ENCODE measurements at places on chromosomes 16 and 17.

GRCh38 chr16:707062-707538 lies 1.5 kb upstream of the FBXL16 start:
- DNase-seq, result no peak

DNA sequence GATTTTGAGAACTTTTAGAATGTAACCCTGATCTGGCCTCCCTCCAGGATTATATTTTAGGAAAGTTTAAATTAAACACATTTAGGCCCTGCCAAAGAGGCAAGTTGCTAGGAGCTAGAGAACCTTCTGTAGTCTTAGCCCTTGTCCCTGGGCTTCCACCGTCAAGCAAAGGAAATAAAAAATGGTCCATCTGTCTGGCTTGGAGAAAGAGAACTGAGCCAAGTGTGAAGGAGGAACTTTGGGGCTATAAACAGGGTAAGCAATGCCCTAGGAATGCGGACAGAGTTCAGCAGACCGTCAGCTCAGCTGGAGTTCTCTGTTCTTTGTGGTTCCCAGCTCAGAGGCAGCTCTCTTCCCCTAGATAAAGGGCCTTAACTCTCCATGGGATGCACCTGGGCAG lies 29.6 kb downstream of the RCVRN start:
- DNase-seq, result no peak

GRCh38 chr17:15171167-15172047 lies 93.7 kb downstream of the PMP22 start:
- peak; percentile 66 for DNase-seq

GRCh38 chr17:39527220-39527813 lies 66.0 kb downstream of the CDK12 start:
- DNase-seq, result no peak

- DNase-seq, result no peak
Measured at GRCh38 chr16:29814592-29814991, 1.4 kb upstream of the PAGR1 start.

GRCh38 chr17:69058165-69058564 lies 2.6 kb downstream of the ABCA9 start:
- no peak for DNase-seq

DNA sequence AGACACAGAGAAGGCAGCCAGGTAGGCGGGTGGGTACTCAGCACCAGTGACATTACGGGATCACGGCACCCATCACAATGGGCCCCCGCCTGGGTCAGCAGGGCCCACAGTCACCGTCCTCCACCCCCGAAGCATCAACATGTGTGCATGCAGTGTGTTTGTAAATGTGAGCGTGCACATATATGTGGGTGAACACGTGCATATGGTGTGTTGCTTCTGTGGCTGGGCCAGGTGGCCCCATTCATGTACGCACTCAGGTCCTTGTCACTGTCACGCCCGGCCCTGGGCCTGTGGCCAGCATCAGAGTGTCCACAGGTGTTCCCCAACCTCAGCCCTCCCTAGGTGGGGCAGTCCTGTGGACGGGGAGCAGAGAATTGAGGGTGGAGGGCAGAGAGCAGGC lies 37.1 kb downstream of the TNFRSF13B start:
- DNase-seq, result peak; percentile 15

DNA sequence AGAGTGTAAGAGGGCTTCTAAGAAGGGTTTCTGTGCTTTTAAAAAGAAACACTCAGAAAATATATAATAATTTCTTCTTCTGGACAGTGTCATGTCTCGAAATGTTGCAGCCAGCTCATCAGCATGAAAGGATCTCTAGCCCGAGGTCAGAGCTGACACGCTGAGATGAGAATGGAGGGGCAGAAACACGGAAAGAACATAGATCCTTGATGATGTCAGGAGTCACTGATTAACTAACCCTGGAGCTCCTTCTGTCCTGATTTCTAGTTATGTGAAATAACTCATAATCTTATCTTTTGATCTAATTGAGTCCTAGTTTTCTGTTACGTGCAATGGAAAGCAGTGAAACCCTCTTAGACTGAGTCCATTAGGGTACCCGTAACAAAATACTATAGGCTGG lies 10.3 kb upstream of the TOX3 start:
- no peak for DNase-seq

- no peak for DNase-seq
Measured at GRCh38 chr17:62163847-62164246, 98.8 kb upstream of the MED13 start.

- DNase-seq, result no peak
Measured at GRCh38 chr16:82758904-82759303, 132.1 kb downstream of the CDH13 start.

DNA sequence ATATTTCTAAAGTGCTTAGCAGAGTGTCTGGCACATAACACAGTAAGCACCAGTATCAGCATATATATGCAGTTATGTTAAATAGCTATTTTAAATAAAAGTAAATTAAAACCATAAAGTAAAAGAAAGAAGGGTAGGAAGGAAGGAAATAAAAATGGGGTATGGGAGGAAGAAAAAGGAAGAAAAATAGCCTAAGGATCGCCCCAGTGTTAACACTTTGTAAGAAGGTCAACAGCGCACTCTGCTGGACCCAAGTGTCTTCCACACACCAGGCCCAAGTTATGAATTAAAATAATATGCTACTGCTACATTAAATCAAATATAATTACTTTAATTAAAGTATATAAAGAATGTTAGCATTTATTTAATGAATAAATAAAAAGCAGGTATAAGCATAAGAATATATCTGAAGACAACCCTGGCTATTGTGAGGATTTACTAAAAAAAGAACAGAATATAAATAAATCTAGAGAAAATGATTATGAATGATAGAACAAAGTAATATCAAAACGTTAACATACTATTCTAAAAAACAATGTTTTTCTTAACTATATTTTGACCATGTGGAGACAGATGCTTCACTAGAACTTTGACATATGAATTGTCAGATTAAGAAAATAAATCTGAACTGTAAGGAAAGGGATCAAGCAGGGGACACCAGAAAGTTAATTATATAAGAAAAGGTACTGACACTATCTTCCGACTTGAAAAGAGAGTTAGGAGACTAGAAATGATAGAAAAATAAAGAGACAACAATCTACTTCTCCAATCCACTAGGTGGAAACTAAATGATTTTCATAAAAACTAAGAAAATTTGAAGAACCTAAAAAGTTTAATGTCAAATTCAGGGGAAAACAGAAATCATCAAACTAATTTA lies 25.9 kb downstream of the BRIP1 start:
- DNase-seq, result no peak

DNA sequence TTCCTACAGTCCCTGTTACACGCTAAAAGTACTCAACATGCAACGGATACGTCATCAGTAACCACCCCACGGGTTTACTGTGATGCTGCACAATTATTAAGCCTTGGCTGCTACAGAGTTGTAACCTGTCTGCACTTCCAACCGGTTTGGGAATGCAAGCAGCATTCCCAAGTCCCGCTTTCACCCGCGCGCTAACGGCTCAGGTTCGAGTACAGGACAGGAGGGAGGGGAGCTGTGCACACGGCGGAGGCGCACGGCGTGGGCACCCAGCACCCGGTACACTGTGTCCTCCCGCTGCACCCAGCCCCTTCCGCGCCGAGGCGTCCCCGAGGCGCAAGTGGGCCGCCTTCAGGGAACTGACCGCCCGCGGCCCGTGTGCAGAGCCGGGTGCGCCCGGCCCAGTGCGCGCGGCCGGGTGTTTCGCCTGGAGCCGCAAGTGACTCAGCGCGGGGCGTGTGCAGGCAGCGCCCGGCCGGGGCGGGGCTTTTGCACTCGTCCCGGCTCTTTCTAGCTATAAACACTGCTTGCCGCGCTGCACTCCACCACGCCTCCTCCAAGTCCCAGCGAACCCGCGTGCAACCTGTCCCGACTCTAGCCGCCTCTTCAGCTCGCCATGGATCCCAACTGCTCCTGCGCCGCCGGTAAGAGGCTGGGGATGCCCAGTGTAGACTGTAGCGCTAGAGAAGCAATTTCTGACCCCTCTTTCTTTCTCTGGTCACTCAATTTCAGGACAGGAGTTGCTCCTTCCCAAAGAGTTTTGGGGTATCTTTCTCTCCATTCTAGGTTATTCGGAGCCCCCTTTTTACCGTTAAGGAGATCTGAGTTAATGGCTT lies at the start of gene MT2A:
Gene MT2A (plus strand): TSS at position 542 of the 833 bp plus-strand sequence. CDS start 72 bp downstream, at position 614.
- DNase-seq, result peak; percentile 98

- DNase-seq, result no peak
Measured at GRCh38 chr17:67496286-67496685, 119.2 kb downstream of the PITPNC1 start.

DNA sequence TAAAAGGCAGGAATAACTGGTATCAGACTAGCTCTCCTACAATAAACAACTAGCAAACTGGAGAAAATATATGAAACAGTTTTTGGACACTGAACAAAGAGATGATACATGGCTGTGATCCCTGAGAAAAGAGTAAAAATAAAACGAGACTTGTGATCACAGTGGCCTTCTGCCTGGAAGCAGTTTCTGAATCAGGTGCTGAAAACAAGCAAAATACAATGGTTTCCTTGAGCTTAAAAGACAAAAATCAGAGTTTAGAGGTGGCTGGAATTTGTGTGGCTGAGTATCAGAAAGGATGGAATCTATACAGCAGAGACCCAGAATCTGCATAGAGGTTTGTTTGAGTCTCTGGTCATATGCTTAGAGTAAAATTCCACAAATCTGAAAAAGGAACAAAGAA lies 242.5 kb upstream of the SOX9 start:
- DNase-seq, result no peak

DNA sequence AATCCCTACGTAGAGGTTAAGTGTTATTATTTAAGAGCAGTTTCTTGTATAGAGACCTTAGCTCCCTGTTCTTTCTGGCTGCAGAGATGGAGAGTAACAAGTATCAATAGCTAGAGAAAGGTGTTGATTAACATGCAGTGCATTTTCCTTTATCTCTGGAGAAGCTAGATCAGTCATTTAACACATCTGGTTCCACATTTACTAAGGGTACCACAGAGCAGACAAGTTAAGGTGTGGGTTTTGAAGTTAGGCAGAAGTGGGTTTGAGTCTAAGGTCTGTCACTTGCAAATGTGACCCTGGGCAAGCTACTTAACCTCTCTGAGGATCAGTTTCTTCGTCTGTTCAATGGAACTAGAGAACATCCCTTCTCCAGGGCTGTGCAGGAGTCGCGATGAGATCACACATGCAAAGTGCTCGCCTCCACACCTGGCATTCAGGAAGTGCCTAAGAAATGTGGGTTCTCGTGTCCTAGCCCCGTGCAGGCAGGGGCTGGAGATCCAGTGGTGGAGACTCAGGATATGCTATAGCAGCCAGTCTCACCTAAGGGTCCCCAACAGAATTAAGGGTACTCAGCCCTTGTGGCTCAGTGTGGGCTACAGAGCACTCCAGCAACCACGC lies 224.4 kb downstream of the XYLT1 start:
- no peak for DNase-seq

- DNase-seq, result no peak
Measured at GRCh38 chr16:64196444-64196843, 925.4 kb downstream of the CDH11 start.
